ENCODE measurements at places on chromosomes 12 and 14.

DNA sequence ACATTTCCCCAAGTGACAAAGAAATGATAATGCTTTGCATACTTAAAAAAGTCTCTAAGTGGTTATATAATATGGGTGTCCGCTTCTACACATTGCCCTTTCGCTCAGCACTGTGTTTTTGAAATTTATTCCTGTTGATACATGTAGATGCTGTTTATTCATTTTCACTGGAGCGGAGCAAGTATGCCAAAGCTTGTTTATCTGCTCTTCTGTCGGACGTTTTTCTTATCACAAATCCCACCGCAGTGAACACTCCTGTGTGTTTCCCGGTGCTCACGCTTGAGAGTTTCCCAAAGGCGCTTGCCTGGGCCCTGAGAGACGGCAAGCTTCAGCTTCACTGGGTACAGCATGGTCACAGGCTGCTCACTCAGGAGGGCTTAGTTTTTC lies 50.2 kb downstream of the TPCN1 start:
- DNase-seq: no peak

GRCh38 chr12:88723219-88723618 lies 142.9 kb upstream of the KITLG start:
- no peak for DNase-seq

- no peak for DNase-seq
Observed at GRCh38 chr14:93044121-93044520, 71.6 kb downstream of the ITPK1 start.

DNA sequence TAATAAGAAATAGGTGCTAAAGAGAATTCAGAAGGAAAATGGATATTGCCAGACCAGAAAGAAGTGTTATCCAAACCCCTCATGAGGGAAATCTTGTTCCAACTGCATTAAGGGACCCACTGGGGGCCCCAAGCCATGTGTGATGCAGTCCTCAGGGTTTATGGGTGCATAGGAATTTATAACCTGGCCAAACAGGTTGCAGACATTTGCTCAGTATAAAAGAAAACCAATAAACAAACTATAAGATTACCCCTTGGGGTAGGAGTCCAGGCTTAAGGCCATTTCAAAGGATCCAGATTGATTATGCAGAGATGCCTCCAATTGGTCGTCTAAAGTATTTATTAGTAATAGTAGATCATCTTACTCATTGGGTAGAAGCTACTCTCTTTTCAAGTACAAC lies 240.9 kb upstream of the DIO3 start:
- no peak for DNase-seq

DNA sequence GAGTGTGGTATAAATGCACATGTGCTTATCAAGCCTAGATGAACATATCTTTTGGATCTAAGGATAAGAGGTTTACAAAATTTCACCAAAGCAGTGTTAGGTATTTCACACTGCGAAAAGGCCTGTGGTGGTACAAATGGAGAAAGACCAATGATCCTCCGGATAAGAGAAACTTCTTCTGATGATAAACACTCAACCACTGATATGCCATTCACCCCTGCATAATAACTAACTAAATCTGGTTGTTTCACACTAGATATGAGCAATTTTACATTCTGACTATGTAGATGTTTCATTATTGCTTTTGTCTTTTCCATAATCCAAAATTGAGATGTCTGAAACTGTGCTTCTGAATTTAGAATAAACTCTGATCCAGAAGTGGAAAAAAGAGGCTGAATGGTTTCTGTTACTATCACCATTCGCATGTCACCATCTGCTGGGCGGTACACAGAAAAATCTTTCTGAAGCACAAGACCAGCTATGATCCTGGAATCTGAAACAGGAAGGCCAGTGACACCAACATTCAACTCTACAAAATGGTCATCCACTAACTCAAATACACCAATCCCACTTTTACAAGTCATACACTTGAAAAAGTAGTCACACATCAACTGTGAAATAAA lies 1.3 kb downstream of the BBS10 start:
- DNase-seq: no peak

DNA sequence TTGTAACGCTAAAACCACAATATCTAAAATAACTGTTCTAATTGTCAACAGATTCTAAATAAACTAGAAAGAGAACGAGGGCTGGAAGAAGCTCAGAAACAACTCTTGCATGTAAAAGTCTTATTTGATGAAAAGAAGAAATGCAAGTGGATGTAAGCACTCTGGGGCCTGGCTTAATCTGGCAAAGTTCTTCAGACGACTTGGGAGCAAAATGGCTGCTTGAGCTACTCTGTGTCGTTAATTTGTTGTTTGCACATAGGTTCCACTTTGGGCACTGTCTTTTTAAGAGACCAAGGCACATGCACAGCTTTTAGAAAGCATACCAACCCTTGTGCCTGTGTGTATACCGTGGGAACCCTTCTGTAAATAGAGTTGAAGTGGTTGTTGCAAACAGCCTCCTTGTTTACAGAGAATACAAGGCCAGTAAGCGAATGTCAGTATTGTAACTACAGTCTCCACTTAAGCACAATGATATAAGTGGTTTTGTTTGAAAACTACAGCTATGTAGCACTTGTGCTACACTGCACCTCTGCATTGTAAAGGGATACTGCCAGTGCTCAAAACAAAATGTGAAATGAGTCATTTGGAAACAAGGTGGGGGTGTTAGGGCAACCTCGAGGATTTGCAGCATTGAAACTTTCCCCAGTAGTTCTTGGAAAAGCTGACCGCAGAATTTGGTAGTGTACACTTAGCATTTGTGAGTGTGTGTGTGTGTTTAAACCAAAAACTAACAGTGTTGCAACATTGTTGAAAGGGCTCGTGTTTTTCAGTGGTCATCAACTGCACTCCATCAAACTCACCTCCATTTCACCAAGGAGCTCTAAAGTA lies 154.3 kb downstream of the CEP83 start:
- peak; percentile 16 for DNase-seq

DNA sequence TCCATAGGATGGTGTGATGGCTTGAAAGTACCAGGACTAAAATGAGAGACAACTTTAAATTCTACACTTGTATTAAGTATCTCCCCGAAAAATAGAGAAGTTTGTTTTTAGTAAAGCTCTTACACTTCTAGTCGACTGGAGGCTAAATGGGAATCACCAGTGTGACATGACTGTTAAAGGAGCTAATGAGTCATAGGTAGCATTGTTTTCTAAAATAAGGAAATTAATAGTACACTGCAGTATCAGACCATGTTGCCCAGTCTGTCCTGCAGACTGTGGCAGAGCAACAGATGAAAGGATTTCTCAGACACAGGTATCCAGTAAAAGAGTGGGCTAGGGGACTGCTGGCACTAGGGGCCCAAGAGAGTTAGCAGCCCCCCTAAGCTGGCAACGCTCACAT lies 140.1 kb downstream of the TMEM117 start:
- no peak for DNase-seq

- DNase-seq: no peak
Observed at GRCh38 chr14:50400461-50400860, 3.8 kb upstream of the CDKL1 start.

DNA sequence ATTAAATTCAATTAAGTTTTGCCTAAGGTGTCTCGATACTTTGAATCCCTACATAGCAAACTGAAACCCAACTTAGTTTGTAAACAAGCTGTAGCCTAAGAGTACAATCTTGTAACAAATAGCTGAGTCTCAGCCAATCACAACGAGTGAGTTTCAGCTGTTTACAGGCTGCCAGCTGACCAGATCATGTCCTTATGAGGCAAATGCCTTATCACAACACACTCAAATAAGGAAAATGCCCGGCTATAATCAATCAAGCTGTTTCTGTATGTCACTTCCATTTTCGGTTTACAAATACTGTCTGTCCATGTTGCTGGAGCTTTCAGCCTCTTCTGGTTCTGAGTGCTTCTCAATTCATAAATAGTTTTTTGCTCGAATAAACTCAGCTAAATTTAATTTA lies 943.8 kb downstream of the SLC16A7 start:
- no peak for DNase-seq

DNA sequence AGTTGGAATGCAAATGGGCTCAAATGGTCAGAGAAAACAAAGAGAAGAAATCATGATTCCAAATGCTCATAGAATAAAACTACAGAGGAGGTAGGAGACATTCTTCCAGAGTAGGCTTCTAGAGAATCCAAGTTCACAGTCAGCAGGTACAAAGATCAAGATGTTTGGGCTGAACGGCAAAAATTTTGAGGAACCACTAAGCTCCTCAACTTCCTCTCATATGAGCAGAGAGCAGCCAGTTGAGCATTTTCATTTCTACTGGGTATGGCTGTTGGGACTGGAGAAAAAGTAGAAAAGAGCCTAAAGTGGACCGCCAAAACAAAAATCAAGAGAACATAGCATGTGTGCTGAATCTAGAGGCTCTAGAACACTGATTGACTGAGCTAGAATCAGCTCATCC lies 73.8 kb upstream of the ARID2 start:
- DNase-seq: no peak

- DNase-seq: no peak
Observed at GRCh38 chr12:97017213-97017612, 110.2 kb downstream of the NEDD1 start.

DNA sequence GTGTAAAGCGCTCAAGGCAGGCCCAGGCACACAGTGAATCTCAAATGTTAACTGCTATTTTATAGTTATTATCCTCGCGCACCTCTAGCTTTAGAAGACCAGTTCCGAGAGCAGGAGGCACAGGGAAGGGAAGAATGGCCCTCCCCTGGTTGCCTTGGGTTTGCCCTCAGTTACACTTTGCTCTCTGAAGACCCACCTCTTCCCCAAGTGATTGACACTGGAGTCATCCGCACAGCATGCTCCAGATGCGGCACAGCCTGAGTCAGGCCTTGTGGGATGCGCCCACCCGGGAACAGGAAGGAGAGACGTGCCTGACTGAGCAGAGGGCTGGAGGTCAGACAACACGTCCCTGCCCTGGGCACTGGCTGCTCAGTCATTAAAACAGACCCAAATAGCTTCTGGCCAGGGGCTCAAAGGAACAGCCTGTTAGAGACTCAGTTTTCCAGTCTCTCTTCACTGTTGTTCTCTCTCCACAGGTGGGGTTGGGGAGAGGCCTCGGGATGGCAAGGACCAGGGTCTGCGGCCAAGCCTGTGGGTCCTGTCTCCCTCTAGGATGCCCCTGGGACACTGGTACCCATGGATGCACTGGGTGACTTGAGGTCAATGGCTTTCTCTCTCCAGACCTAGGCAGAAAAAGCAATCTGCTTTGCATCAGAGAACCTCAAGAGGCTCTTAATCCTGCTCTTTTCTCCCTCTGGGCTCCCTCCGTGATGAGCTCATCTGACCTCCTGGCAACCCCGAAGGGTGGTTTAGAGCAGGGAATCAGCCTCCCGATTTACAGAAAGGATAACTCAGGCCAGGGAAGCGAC lies 13.6 kb upstream of the MLXIP start:
- DNase-seq: no peak

Data from CD4-positive, alpha-beta T cell treated with Interferon alpha-2 for 1 hour (primary cell).